Right cardiac atrium (tissue), 5 donors: ENCODE measurements at places on chromosomes 11 and 22. TPM values are rescaled to one million over a fixed set of nuclear protein-coding genes. Genes with fewer than 3 reads are reported as not detected.

- no peak for DNase-seq
Observed at GRCh38 chr11:87545858-87546257, 508.1 kb downstream of the TMEM135 start.

DNA sequence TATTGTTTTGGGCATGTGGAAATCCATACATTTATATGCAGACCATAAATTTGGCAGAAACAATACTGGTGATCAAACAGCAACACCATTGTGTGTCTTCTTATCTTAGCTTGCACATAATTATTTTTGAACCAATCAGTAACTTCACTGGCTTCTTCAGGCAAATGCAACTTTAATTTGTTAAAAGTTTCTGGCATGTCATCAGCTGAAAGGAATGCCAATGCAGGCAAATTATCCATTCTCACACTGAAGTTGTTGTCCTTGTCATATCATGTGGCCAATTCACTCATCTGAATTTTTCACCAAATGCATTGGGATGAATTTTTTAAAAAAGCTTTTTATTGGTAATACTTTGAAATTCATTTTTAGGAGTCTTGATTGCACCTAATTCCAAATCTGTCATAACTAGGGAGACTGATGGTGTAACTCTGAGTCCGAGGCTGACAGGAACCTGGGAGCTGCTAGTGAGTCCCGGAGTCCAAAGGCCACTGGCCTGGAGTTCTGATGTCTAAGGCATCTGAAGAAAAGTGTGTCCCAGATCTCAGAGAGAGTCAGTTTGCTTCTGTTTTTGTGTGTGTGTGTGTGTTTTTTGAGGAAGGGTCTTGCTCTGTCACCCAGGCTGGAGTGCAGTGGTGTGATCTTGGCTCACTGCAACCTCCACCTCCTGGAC is 17.4 kb upstream of the OR10V1 start:
- no peak for DNase-seq

DNA sequence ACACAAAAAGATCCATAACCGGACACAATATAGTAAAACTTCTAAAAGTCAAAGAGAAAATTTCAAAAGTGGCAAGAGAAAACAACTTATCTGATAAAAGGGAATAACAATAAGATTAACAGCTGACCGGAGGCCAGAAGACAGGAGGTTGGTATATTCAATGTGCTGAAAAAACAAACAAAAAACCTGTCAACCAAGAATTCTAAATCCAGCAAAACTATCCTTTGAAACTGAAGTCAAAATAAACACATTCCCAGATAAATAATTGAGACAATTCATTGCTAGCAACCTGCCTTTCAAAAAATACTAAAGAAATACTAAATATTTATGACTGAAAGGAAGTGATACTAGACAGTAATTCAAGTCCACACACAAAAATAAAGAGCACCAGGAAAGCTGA is 101.3 kb downstream of the RELT start:
- no peak for DNase-seq

DNA sequence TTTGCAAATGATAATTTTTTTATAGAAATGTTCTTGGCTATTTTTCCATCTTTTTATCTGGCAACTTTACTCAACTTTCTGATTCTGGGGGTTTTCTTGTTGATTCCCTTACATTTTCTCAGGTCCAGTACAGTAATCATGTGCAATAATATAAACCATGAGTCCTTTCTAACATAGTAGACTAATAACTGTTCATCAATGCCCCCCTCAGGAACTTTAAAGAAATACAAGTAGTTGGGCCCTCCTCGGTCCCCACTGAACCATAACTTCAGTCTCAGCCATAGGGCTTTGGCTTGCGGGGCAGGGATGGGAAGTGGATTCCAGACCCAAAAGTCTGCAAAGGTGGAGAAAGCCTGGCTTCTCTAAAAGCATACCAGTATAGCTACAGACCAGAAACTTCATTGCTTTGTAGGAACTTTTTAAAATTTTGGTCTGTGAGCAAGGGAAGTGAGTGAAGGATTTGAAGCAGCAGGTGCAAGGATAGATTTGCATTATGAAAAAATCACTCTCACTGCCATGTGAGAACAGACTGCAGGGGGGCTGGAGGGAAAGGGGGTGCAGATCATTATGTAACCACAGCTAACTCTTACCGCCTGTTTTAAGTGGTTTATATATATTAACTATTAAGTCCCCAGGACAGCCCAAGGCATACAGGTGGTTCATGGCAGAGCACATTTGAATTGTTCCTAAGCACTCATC is 10.4 kb upstream of the TUB start:
- DNase-seq: no peak

WBP2NL gene
- total RNA-seq: 0.50 TPM

DNA sequence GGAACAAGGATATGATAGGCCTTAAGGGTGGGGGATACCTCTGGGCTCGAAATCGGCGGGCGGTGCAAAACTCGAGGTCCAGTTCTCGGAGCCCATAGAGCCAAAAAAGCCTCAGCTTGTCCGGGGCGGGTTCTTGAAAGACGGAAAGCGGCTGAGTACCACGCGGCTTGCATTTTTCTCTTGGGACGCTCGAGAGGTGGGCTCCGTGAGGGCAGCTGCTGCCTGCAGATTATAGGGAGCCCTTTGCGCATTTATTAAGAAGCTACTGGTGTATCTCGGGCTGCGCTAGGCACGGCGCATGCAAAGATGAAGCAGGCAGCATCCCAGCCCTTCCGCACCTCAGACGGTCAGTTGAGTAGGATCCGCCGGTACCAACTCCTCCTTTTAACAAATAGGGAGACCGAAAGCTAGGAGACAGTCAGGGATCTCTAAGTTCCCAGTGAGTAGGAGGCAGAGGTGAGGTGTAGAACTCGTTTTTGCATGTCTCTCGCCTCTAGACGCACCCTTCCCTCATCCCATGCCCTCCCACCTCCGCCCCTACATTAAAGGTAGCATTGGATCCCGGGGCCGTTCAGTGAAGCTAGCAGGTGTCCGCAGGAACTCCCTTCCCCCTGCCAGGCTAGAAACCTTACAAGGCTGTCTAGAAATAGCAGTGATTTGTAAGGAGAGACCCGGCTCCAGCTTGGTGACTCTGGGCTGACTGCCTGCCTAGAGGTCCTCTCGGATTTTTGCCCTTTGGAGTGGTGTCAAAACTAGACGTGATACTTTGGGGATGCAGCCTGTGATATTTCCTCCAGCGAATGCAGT is 768 bp downstream of the LDHA start:
- DNase-seq: no peak

ZNF280A gene
- not detected for total RNA-seq

DNA sequence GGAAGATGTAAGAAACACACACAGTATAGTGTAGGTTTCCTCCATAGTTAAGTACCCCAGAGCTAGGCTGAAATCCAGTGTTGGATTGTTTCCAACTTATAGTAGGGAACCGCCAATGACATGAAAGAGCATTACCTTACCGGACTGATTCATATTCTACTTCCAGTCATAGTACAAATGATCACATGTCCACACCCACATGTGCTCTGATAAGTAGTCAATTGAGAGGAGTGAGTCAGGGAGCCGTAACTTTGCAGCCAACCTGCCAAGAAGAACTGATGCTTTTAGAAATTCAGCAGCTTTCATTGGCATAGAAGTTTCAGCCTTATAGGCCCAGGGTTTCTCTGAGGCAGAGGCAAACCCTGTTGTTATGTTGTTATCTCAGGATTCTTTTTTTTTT is 240.6 kb downstream of the ETS1 start:
- DNase-seq: no peak

DNA sequence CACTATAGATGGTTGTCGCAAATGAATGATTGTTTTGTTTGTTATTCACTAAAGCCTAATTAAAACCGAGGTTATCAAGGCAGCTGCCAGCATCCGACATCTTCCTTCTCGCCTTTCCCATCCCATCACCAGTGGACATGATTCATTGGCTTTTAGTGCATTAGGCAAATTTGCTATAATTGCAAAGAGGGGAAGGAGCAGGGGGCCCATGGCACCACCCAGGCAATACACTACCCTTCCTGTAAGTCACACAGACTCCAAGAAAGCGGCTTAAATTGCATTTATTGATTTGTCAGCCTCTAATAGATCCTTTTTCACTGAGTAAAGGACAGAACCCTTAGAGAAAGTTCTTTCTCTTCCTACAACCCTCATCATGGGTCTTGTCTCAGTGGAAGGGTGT is 169.2 kb upstream of the NCAM1 start:
- DNase-seq: no peak

- DNase-seq: no peak
Observed at GRCh38 chr11:79392161-79392560, 48.7 kb downstream of the TENM4 start.

GRCh38 chr11:534396-535209 is 773 bp downstream of the HRAS start:
- DNase-seq: peak; percentile 75

PRDM11 gene
- 28.7 TPM for total RNA-seq

GRCh38 chr22:43946384-43946667 is 8.9 kb upstream of the SAMM50 start:
- DNase-seq: no peak

OR52I2 gene
- not detected for total RNA-seq

DNA sequence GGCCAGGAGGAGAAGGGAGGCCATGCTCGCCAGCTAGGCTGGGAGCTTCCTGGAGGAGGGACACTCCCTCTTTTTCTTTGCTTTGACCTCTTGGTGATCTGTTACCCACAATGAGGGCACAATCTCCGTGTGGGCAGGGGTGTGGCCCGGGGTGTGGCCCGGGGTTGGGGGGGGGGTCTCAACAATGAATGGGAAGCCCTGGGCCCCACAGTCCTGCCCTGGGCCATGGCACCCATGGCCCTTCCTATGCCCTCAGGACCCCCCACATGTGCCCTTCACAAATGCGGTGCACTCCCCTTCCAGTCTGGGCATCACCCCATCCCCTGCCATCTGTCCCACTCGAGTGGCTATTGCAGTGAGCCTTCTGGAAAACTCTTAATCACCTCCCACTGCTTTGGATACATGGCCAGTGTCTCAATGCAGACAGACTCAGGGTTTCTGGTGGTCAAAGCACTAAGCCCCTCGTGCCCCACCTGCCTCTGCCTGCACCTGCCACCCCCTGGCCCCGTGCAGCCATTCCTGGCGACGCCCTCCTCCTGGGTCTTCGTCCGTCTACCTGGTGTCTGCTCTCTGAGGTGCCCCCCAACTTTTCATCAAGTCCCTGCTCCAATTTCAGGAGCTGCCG is 611.3 kb downstream of the TBC1D22A start:
- DNase-seq: no peak

GPHA2 gene
- not detected for total RNA-seq

- peak; percentile 43 for DNase-seq
Observed at GRCh38 chr11:69914286-69915150, 95.3 kb upstream of the FGF3 start.

- DNase-seq: no peak
Observed at GRCh38 chr11:60389279-60389910, 6.9 kb upstream of the MS4A14 start.
